CD4-positive, alpha-beta T cell treated with Interleukin-6 for 4 hours (primary cell): ENCODE measurements at places on chromosomes 3 and 15.

- DNase-seq: peak; percentile 20
These were observed 63.7 kb upstream of the ULK4 start for GRCh38 chr3:42025370-42026138.

GRCh38 chr3:45604066-45604465 lies 9.5 kb downstream of the LIMD1 start:
- no peak for DNase-seq

DNA sequence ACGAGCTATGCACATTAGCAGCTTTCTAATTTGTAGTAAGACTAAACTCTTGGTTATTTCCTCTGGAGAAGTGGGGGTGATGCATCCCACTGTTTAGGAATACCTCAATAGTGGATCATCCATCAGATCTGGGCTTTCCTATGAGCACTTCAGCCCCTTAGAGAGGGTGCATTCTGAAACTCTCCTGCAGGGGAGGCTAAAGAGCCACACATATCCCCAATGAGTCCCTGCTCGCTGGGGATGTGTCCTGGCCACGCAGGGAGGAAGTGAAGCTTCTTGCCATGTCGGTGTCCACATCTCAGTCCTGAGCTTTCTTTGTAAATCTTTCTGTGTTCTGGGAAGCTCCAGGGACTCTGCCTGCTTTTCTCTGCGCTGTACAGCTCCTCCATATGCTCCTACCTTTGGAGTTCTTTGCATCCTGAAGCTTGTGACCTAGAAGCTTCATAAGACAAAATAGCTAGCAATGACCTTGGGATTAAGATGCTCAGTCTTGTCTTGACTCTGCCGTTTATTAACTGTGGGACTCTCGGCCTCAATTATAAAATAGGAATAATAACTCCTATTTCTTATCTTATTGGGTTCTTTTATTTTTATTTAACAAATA lies 28.3 kb upstream of the MASP1 start:
- DNase-seq: peak; percentile 47

DNA sequence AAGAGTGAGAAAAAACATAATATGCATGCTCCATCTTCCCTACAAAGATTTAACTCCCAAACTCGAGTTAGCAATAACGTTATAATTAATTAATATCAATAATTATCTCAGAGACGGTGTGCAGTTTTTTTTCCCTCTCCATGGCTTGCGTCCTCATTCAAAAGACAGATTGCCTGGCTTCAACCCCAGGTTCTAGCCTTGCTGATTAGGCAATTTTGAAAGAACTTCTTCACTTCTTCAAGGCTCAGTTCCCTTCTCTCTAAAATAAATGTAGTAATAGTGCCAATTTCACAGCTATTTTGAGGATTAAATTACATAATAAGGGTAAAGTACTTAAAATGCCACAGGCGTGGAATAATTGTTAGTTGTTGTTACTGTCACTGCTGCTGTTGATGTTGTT lies 876.1 kb upstream of the GBE1 start:
- DNase-seq: no peak

- DNase-seq: no peak
These were observed 21.6 kb upstream of the ZNF280D start for GRCh38 chr15:56754772-56755370.

GRCh38 chr3:62558549-62559112 lies 185.3 kb upstream of the FEZF2 start:
- DNase-seq: no peak

GRCh38 chr15:76912430-76912829 lies 7.3 kb upstream of the SCAPER start:
- no peak for DNase-seq

DNA sequence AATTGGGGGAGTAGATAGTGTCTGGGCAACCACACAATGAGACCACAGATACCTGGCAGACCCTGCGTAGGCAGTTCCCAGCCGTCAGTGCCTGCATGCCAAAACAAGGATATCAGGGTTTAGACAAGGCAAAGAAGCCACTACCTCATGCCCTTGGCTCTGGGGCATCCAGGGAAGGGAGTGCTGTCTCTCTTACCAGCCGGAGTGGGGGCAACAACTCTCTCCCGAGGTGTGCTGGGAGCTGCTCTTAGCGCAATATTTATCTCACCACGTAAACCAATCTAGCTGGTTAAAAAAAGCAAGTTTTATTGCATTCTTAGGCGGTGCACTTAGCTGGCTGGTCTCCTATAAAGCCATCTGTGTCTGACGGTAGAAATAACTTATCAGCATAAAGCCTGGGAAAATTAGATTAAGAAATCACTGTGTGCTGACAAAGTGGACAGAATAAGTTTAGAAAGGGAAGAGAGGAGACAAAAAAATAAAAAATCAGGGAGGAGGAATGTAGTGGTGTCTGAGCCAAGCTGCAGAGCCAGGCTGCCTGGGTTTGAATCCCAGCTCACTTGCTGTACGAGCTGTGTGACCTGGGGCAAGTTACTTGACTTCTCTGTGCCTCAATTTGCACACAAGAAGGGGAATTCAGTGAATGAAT lies 273.2 kb downstream of the PDZRN3 start:
- DNase-seq: no peak

GRCh38 chr3:36674816-36675215 lies 89.5 kb downstream of the DCLK3 start:
- DNase-seq: no peak

DNA sequence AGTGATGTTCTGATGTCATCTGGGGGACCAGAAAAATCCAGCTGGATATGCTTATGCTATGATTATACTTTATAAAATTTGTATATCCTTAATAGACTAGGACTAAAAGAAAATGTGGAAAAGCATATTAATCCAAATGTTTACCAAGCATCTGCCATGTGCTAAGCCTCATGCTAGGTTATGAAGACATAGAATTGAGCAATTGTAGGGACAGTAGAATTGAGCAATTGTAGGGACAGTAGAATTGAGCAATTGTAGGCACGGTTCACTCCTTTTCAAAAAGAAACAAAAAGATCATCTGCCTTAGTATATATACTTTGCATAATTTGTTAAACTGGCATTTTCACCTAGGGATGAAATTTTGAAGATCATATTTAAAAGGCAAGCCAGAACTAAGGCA lies 18.3 kb downstream of the ABHD5 start:
- no peak for DNase-seq

DNA sequence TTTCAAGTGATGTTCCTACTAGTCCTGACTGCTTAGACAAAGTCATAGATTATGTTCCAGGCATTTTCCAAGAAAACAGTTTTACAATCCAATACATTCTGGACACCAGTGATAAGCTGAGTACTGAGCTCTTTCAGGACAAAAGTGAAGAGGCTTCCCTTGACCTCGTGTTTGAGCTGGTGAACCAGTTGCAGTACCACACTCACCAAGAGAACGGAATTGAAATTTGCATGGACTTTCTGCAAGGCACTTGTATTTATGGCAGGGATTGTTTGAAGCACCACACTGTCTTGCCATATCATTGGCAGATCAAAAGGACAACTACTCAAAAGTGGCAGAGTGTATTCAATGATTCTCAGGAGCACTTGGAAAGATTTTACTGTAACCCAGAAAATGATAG lies 3.8 kb downstream of the TIPARP start:
- no peak for DNase-seq

GRCh38 chr3:133384331-133385027 lies 15.4 kb upstream of the BFSP2 start:
- DNase-seq: peak; percentile 6

DNA sequence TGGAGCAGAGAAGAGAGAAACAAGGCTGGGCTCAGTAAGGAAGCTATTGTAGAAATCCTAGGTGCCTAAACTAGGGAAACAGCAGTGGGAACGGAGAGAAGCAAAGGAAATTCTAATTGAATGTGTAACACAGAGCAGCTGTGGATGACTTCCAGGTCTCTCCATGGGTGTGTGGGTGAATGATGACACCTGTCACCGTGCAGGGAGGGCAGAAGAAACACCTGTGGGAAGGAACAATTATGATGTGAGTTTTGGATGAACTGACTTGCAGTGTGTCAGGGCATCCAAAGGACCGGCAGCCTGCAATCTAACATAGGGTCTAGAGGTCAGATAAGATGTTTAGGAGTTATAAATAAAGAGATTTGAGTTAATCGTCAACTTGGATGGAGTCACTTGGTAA lies 144.2 kb downstream of the RYR3 start:
- DNase-seq: no peak

GRCh38 chr3:120554812-120555606 lies 41.1 kb upstream of the NDUFB4 start:
- no peak for DNase-seq

GRCh38 chr3:169953462-169954141 lies 13.0 kb upstream of the SEC62 start:
- no peak for DNase-seq

- peak; percentile 45 for DNase-seq
These were observed 333.9 kb downstream of the PTPRG start for GRCh38 chr3:61894988-61895935.

GRCh38 chr15:72195101-72195511 lies 2.5 kb downstream of the GRAMD2A start:
- no peak for DNase-seq

GRCh38 chr15:40258544-40258943 lies 19.7 kb downstream of the PAK6 start:
- no peak for DNase-seq

- DNase-seq: no peak
These were observed 151.7 kb downstream of the MEGF11 start for GRCh38 chr15:66101715-66102395.

- no peak for DNase-seq
These were observed 88.3 kb upstream of the ADAMTSL3 start for GRCh38 chr15:83565553-83566159.

GRCh38 chr3:164507886-164508285 lies 570.4 kb downstream of the SI start:
- no peak for DNase-seq

DNA sequence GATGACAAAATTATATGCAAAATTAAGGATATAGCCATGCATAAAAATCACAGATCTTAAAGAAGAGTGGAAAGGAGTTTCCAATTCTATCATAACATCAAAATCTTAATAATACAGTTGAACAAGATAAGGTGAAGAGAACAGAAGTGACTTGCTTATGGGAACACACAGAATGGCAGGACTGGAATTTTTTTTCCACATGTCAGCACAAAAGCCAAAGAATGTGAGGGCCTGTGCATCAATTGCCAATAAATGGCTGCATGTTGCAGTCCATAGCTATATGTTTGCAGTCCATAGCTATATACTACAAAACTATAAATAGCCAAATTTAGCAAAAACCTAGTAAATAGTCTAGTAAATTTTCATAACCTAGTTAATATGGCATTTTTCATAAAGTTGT lies 10.4 kb upstream of the MB21D2 start:
- DNase-seq: no peak

GRCh38 chr3:53102601-53103147 lies 27.6 kb downstream of the RFT1 start:
- peak; percentile 40 for DNase-seq

GRCh38 chr15:37773111-37773860 lies 161.2 kb upstream of the TMCO5A start:
- DNase-seq: no peak

- no peak for DNase-seq
These were observed 28.8 kb downstream of the GRAMD2A start for GRCh38 chr15:72168808-72169190.

DNA sequence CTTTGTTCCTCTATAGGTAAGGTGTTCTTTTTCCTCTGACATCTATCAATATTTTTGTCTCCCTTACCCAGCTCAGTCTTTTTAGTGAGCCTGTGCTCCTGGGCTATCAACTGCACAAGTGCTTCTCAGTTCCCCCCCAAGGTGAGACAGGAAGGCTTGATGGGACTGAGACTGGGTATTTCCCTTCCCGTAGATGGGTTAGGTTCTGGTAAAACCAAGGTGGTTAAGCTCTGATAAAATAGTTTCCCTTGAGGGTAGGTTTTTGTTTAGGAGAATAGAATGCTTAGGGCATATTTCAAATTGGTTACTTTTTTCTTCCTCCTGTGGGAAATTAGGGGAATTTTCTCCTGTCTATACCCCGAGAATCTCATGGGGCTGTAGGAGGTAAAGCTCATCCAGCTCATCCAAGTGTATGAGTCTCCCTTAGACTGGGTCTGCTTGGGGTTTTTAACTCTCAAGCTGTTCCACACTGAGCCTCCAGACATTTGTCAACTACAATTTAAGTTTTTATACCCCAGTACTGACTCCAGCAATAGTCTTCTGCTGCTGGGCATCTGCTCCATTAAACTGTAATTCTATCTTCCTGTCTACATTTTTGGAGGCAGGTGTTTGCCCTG lies 44.9 kb downstream of the OXSR1 start:
- no peak for DNase-seq

GRCh38 chr3:148379763-148380382 lies 317.8 kb upstream of the AGTR1 start:
- no peak for DNase-seq

DNA sequence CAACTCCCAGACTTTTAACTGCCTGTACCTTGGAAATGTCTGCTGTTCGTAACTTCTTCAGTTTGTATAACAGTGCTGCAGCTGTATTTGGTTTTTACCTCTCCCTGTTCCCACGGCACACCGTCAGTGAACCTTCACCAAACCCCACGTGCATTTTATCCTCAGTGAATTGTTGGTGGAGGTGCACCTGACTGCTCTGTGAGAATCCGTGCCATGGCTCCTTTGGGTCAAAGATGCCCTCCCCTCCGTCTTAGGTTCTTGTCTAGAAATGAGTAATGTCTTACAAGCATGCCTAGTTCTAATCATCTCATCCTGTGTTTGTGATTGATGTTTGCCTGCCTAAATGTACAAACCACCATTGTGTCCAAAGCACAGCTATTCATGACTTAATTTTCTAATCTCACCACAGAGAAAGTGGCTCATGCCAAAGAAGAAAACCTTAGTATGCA lies 28.2 kb downstream of the TPM1 start:
- DNase-seq: no peak

DNA sequence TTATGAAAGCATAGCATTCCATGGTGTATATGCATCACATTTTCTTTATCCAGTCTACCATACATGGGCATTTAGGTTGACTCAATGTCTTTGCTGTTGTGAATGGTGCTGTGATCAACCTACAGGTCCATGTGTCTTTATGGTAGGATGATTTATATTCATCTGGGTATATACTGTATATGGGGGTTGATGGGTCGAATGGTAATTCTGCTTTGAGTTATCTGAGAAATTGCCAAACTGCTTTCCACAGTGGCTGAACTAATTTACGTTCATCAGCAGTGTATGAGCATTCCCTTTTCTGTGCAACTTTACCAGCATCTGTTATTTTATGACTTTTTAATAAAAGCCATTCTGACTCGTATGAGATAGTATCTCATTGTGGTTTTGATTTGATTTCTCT lies 662.4 kb upstream of the BCHE start:
- DNase-seq: no peak

DNA sequence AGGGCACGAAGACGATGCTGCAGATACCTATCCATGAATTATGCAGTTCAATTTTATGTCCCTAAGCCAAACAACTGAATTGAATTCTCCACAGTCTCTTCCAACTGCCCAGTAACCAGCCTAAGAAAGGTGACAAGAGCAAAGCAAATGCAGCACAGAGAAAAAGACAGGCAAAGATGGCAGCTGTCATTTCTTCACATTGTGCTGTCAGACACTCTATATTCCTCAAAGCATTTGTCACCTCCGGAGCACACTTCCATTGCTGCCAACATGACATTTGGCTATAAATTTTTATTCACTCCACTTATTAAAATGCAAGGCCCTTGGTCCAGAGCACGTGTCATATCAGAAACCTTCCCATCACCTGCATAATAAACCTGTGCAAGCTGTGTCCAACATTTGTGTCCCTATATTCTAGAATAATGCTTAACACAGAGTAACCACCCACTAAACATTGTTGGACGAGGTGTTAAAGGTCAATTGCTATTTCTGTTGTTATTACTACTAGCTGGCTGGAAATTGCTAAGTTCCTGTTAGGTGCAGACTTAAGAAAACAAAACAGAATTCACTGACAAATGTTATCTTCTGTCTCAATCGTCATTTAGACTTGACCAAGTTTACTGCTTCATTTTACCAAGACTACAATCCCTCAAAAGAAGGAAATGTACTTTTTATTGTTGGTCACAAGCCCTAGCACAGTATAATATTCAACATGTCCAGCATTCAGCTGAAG lies 89.7 kb downstream of the MAGI1 start:
- no peak for DNase-seq
